ENCODE measurements at places on chromosomes 2 and 18. TPM values are rescaled to one million over a fixed set of nuclear protein-coding genes. Genes with fewer than 3 reads are reported as not detected.

The MTCL1 gene
- 5.3 TPM for total RNA-seq

The RIT2 gene
- total RNA-seq: not detected

The CTDSP1 gene
- 73.0 TPM for total RNA-seq

The ZNF407 gene
- 10.2 TPM for total RNA-seq

The CNGA3 gene
- not detected for total RNA-seq

The IL18R1 gene
- 0.83 TPM for total RNA-seq

The KIAA2012 gene
- not detected for total RNA-seq

The REG3G gene
- not detected for total RNA-seq

The EVA1A gene
- total RNA-seq: 1.3 TPM

The RFTN2 gene
- total RNA-seq: 1.9 TPM

The UGT1A5 gene
- total RNA-seq: not detected

The FIGN gene
- 1.2 TPM for total RNA-seq

The GKN2 gene
- not detected for total RNA-seq

The SCN3A gene
- 0.10 TPM for total RNA-seq

DNA sequence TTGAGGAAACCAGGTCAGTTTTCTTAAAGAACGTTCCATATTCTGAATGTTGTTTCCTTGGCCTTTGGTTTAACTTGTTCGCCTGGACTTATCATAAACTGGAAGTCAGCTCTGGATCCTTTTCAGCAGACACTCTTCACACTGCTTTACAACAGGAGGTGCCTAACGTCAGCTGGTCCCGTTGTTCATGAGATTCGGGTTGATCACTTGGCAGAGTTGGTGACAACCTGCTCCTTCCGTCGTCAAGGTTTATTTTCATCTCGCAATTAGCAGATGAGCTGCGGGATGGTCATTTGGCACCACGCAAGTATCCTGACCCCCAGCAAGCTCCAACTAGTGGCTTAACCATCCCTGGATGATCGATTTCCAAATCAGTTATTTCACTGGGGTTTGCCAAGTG lies 23.0 kb upstream of the BIN1 start:
- no peaks in the 10 kb centered on the region for H3K4me1 ChIP-seq
- no peak overlapping the region for H3K27ac ChIP-seq
- no peak for DNase-seq
- no peak overlapping the region for H3K4me3 ChIP-seq

- no peaks in the 10 kb centered on the region for H3K36me3 ChIP-seq
- DNase-seq: no peak
- no peaks in the 10 kb centered on the region for H3K4me1 ChIP-seq
- H3K27me3 ChIP-seq: no peaks in the 10 kb centered on the region
- no peak overlapping the region for H3K4me3 ChIP-seq
Measured at GRCh38 chr2:26314243-26314642, 31.7 kb upstream of the SELENOI start.

- no peaks in the 10 kb centered on the region for H3K4me1 ChIP-seq
- H3K4me3 ChIP-seq: no peak overlapping the region
- no peak for DNase-seq
- H3K27ac ChIP-seq: no peak overlapping the region
Measured at GRCh38 chr2:45849491-45850283, 198.2 kb downstream of the PRKCE start.

GRCh38 chr2:151947813-151948165 lies 119.6 kb upstream of the ARL5A start:
- peak overlapping the region; percentile 47 for H3K4me3 ChIP-seq
- H3K27me3 ChIP-seq: no peaks in the 10 kb centered on the region
- no peak overlapping the region for H3K27ac ChIP-seq
- DNase-seq: peak; percentile 20
- peaks cover 14% of the 10 kb centered on the region for H3K4me1 ChIP-seq
- no peaks in the 10 kb centered on the region for H3K36me3 ChIP-seq

DNA sequence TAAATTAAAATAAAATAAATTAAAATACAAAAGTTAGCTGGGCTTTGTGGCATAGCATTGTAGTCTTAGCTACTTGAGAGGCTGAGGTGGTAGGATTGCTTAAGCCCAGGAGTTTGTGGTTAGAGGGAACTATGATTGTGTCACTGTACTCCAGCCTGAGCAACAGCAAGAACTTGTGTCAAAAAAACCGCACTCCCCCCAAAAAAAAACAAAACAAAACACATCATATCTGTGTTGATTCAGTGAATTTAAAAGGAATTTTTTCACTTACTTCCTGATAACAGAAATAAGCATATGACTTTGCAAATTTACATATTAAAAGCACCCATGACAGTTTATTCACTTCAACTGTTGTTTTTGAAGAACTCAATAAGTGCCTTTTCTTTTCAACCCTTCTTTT lies 68.1 kb upstream of the PELI1 start:
- DNase-seq: no peak
- H3K27ac ChIP-seq: no peak overlapping the region
- no peaks in the 10 kb centered on the region for H3K36me3 ChIP-seq
- H3K4me1 ChIP-seq: peaks cover 19% of the 10 kb centered on the region

GRCh38 chr18:7414459-7414858 lies 152.7 kb upstream of the PTPRM start:
- peak; percentile 22 for DNase-seq
- no peak overlapping the region for H3K27ac ChIP-seq
- H3K4me1 ChIP-seq: no peaks in the 10 kb centered on the region

DNA sequence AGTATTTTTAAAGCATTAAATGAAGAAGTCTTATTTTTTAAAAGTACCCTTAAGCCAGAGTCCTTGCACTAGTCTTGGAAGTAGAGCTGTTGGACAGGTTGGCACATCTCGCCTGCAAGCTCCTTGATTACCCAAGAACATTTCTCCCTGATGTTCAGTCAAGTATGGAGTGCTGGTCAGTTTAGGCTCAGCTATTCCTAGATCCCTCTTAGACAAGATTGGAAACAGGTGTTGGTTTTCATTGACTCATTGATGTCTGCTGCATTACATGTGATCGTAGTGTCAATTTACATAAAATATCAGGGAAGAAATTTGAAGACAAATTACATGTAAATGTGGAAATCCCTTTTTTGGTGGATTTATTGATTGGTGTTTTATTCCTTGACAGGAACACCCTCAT lies 170.4 kb downstream of the ZNF407 start:
- DNase-seq: no peak
- no peaks in the 10 kb centered on the region for H3K4me1 ChIP-seq
- H3K27me3 ChIP-seq: no peaks in the 10 kb centered on the region
- H3K27ac ChIP-seq: no peak overlapping the region
- no peak overlapping the region for H3K4me3 ChIP-seq

DNA sequence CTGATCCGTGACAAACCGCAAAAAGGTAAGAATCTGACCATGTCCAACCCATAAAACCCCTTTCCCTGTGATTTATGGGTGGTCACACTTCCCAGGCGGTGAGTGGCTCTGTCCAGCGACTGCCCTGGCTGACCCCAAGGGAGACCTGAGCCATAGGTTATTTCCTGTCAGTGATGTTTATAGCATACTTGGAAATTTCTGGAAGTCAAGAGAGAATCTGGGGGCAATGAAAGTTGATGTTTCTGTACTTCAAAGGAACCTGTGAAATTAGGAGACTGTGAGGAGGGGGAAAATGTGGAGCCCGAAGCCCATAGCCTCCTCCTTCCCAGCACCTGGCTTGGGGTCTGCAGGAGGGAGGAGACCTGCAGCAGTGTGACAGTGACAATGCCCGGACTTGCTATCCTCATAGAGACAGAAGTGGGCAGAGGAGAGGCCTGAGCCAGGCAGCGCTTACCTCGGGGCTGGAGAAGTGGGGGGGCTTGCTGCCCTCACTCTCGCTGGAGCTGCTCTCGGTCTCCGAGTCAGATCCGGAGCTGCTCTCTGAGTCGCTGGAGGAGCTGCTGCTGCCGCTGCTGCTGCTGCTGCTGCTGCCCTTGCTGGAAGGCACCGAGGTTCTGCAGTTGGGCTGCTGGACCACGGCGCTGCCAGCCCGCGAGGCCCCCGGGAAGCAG lies 111.3 kb upstream of the REV1 start:
- no peak for DNase-seq
- no peaks in the 10 kb centered on the region for H3K4me1 ChIP-seq
- H3K27me3 ChIP-seq: peaks cover 3% of the 10 kb centered on the region
- no peak overlapping the region for H3K4me3 ChIP-seq
- H3K27ac ChIP-seq: no peak overlapping the region
- no peaks in the 10 kb centered on the region for H3K36me3 ChIP-seq

GRCh38 chr2:233705911-233706506 lies 6.7 kb upstream of the UGT1A5 start:
- no peak overlapping the region for H3K27ac ChIP-seq
- no peak overlapping the region for H3K4me3 ChIP-seq
- H3K36me3 ChIP-seq: no peaks in the 10 kb centered on the region

GRCh38 chr2:62398356-62398755 lies 107.6 kb downstream of the TMEM17 start:
- H3K27ac ChIP-seq: no peak overlapping the region
- no peaks in the 10 kb centered on the region for H3K27me3 ChIP-seq
- no peaks in the 10 kb centered on the region for H3K4me1 ChIP-seq
- no peak overlapping the region for H3K4me3 ChIP-seq
- no peaks in the 10 kb centered on the region for H3K36me3 ChIP-seq
- no peak for DNase-seq

DNA sequence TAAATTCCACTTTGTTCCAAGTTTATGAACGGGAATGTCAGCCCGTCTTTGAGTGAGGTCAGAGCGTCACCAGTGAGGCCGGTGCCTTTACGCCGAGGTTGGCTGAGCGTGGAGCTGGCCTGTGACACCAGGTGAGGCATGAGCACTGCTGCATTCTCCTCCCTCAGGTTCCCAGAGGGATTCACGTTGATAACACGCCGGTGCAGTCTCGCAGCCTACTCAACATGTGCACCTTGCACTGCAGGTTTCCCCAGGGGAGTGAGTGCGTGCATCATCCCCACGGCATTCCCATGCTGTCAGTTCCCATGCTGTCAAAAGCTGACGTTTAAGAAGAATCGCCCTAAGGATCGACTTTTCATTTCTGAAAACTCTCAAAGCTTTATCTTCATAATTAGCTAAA lies 213.3 kb downstream of the LDLRAD4 start:
- no peaks in the 10 kb centered on the region for H3K36me3 ChIP-seq
- H3K27me3 ChIP-seq: no peaks in the 10 kb centered on the region
- no peak overlapping the region for H3K4me3 ChIP-seq
- H3K4me1 ChIP-seq: peaks cover 25% of the 10 kb centered on the region

DNA sequence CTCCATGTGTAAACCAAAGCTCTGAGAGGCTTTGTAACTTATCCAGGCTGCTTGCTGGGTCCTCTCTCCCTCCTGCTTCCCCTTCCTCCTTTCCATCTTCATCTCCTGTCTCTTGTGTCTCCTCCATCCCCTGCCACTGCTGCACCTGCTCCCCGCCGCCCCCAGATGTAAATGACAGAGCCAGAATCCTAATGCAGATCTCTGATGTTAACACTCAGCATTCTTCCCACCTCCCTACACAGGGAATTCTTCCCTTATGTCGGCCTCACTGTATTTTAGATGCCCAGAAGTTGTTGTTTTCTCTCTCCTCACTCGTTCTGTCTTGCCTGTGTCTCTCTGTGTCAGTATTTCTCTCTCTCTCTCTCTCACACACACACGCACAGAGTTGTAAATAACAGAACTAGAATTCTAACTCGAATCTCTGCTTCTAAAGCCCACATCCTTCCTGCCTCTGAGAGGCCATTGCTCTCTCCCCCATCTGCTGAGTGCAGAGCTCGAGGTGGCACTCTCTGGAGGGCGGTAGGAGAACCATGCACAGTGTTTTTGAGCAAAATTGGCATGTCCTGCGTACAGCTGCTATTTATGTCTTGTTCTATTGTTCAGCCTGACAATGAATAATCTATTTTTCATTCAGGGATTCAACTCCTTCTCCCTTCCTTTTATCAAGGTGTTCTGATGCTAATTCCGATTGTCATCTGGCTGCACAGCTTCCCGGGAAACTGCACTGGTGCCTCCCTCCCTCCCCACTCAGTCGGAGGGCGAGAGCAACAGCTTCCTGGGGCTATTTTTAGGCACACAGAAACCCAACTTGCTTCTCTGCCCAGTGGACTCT lies 219.9 kb downstream of the SH3RF3 start:
- H3K4me3 ChIP-seq: no peak overlapping the region
- no peak for DNase-seq
- no peaks in the 10 kb centered on the region for H3K27me3 ChIP-seq
- peaks cover 52% of the 10 kb centered on the region for H3K4me1 ChIP-seq
- peak overlapping the region; percentile 67 for H3K27ac ChIP-seq

- no peaks in the 10 kb centered on the region for H3K4me1 ChIP-seq
- no peaks in the 10 kb centered on the region for H3K27me3 ChIP-seq
- no peak overlapping the region for H3K4me3 ChIP-seq
Measured at GRCh38 chr18:45083226-45083855, 402.7 kb downstream of the SETBP1 start.

GRCh38 chr2:179031731-179032408 lies 18.1 kb downstream of the CCDC141 start:
- H3K27ac ChIP-seq: peak overlapping the region; percentile 2
- peaks cover 24% of the 10 kb centered on the region for H3K4me1 ChIP-seq
- H3K27me3 ChIP-seq: no peaks in the 10 kb centered on the region
- no peak overlapping the region for H3K4me3 ChIP-seq

GRCh38 chr18:21889570-21889969 lies 149.0 kb downstream of the MIB1 start:
- H3K27ac ChIP-seq: no peak overlapping the region
- DNase-seq: no peak
- H3K27me3 ChIP-seq: no peaks in the 10 kb centered on the region
- H3K36me3 ChIP-seq: no peaks in the 10 kb centered on the region
- H3K4me3 ChIP-seq: no peak overlapping the region
- H3K4me1 ChIP-seq: no peaks in the 10 kb centered on the region

DNA sequence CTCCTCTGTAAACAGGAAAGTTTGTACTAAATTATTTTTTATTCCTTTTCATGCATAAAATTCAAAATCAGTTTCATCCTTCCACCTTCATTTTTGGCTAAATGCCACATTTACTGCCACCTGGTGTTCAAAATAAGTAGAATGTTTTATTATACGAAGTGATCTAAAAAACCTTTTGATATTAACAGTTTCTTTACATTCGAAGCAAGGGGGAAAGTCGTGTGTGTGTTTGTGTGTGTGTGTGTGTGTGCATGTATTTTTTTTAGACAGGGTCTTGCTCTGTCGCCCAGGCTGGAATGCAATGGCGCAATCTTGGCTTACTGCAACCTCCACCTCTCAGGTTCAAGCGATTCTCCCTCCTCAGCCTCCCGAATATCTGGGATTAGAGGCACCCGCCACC lies 9.0 kb upstream of the SCN9A start:
- no peaks in the 10 kb centered on the region for H3K27me3 ChIP-seq
- H3K27ac ChIP-seq: no peak overlapping the region
- H3K36me3 ChIP-seq: no peaks in the 10 kb centered on the region
- DNase-seq: no peak

- no peaks in the 10 kb centered on the region for H3K27me3 ChIP-seq
- no peaks in the 10 kb centered on the region for H3K36me3 ChIP-seq
- no peak for DNase-seq
- peak overlapping the region; percentile 99 for H3K27ac ChIP-seq
Measured at GRCh38 chr2:226802573-226802972, 3.0 kb upstream of the IRS1 start.

Measured in psoas muscle (tissue), 8 donors.